ENCODE measurements at places on chromosomes 11 and 22. TPM values are rescaled to one million over a fixed set of nuclear protein-coding genes. Genes with fewer than 3 reads are reported as not detected.

OR4D6 gene
- total RNA-seq: not detected

DNA sequence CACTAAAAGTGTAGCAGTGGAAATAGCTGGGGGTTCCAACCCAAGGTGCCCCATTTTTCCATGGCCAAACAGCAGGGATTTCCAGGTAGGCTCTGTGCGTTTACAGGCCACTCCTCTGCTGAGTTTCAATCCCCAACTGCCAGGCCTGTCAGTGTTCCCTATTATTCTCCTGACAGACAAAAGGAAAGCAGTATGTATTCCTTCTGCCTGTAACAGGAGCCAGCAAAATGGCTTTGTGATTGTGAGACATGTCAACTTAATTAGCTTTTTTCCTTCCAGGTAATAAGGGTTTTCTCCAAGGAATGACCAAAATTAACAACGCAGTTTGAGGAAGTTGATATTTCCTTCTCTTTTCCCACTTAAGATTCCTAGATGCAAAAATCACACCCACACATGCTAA, 277.1 kb upstream of the MPPED2 start:
- DNase-seq: no peak

GRCh38 chr11:134460881-134461280, 48.8 kb upstream of the B3GAT1 start:
- no peak for DNase-seq

DNA sequence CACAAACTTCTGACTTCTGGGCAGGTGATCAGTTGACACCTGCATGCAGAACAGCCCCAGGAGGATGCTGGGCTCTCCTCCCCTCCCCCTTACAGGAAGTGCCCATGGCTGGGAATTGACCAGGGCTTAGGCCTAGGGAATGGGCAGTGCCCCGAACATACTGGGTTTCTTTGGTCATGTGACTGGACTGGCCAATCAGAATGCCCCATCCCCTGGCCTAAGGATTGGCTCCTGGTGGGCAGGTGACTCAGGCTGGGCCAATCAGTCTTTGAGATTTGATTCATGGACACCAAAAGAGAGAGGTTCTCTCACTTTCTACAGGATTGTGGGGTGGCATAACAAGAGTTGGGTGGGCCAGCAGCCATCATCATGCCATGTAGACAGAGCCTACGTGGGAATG, 37.1 kb downstream of the MCM5 start:
- DNase-seq: no peak

GRCh38 chr11:19786644-19787043, 74.0 kb downstream of the NAV2 start:
- DNase-seq: no peak

GRCh38 chr11:119858288-119858687, 129.3 kb upstream of the NECTIN1 start:
- DNase-seq: no peak

DNA sequence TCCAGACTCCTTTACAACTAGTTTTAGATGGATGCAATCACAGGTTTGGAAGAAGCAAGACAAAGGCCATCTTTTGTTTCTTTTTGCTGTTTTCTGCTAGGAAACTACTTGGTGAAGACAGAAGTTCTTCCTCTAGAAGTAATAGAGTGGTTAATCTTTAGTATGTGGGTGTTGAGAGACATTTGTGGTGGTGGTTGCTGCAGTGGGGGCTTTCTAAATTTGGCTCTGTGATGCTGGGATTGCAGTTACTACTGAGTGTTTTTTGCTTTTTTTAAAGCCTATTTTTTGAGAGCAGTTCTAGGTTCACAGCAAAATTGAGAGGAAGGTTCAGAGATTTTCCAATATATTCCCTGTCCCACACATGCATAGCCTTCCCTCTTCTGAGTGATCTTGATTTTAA, 120.0 kb downstream of the AASDHPPT start:
- no peak for DNase-seq

DNA sequence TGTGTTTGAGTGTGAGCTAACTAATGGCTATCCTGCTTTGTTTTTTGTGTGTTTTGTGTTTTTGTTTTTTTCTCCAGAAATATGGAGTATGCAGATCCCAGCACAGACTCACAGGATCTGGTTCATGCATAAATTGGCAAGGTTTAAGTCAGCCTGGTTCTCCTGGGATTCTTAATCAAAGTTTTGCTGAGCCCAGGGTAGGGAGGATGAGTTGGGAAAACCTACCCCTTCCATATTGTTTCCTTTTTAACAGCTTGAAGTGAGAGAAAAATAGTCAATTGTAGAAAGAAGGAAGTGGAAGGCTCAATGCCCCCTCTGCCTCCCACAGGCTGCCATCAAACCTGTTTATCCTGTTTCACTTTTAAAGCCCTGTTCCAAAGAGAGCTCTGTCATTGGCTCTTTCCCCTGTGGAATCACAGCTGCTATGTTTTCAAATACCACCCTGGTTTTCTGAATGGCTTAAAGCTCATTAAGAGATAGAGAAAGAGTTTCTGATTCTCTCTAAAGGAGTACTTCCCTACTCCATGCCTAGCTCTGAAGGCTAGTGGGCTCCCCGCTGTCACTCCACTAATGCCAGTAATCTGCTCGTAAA, 23.4 kb upstream of the CADM1 start:
- DNase-seq: no peak

DNA sequence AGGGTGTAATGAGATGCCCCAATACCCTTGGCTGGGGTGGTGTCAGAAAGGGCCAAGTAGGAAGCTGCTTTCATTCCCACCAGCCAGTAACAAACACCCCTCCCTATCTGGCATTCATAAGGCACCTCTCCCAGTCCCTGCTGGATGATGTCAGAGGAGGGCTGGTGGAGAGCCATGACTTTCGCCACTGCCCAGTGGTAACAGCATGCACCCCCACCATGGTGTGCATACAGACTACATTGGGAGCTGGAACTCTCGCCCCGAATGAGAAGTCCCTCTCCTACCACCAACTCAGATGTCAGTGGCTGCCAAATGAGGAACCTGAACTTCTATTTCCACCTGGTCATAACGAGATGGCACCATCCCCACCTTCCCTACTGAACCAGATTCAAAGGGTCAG, 73.3 kb downstream of the SGSM3 start:
- DNase-seq: no peak

DNA sequence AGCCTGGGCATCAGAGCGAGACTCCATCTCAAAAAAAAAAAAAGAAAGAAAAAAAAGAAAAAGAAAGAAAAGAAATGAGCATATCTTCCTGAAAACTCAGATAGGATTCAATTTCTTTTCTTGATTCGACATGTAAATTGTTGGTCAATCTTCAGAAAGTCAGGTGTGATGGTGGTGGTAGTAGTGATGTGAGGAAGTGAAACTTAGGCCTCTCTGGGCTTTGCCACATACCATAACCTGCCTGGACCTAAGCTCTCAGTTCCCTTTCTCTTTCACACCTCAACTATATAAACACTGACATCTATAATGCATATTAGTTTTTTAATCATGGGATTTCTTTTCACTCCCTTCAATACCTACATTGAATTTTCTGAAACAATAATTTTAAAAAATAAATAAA, 98.0 kb upstream of the TBCEL start:
- no peak for DNase-seq

DNA sequence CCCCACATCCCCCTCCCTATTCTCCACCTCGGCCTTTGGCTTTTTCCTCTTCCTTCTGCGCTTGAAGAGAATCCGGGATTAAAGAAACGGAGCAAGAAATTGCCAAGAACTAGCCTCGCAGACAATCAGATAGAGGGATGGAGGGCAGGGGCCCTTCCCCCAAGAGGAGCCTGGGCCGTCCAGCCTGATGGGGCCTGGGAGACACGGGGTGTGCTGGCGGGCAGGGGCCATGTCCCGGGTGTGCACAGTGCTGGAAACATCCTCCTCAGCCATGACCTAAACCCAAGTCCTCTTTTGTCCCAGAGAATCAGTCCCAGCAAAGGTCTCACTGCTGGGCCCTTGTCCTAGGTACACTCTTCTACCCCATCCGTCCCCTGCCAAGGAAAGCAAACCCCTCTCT, 47.7 kb upstream of the LMO1 start:
- DNase-seq: no peak

DNA sequence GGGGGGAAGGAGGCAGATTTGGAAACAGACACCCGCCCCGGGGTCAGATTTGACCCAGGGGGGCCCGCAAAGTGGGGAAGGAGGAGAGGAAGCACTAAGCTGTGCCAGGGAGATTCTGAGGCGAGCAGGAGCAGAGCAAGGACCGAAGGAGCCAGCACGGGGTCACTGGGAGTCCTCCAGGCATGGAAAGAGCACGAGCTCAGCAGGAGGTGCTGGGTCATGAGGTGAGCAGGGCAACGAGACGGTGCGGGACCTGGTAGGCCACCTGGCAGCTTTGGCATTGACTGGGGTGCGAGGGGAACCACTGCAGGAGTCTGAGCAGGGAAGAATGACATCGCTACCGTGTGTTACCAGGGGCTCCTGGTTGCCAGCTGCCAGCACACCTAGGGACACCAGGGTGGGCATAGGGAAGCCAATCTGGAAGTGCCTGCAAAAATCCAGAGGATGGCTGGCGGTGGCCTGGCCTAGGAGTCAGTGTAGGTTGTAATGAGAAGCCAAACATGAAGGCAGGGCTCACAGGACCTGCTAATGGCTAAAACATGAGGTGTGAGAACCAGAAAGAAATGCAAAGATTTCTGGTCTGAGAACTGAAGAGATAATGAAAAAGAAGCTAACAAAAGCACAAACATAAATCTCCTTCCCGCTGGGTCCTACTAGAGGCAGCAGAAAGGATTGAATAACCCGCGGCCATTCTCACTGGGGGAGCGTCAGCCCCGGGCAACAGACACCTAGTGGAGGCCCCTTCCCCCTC, 63.5 kb downstream of the MICAL3 start:
- no peak for DNase-seq

GRCh38 chr11:84871116-84871515, 756.0 kb downstream of the DLG2 start:
- no peak for DNase-seq

GRCh38 chr11:68859123-68859522, 17.4 kb upstream of the CPT1A start:
- DNase-seq: no peak

GPHA2 gene
- total RNA-seq: not detected

DNA sequence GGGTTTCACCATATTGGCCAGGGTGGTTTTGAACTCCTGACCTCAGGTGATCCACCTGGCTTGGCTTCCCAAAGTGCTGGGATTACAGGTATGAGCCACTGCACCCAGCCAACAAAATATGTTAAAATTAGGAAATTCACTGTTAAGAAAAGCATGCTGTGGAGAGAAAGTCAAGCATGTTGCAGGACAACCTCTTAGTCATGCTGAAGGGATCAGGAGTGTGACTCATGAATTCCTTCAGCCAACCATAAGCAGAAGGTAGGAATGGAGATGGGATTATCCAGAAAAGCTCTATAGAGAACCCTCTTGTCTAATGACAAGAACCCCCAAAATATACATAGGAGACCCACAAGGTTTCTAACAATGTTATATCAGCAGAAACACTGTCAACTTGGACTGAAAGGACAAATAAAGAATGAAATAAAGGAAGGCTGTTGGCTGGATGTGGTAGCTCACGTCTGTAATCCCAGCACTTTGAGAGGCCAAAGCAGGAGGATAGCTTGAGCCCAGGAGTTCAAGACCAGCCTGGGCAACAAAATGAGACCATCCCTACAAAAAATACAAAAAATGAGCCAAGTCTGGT, 16.0 kb downstream of the MRTFA start:
- no peak for DNase-seq

DNA sequence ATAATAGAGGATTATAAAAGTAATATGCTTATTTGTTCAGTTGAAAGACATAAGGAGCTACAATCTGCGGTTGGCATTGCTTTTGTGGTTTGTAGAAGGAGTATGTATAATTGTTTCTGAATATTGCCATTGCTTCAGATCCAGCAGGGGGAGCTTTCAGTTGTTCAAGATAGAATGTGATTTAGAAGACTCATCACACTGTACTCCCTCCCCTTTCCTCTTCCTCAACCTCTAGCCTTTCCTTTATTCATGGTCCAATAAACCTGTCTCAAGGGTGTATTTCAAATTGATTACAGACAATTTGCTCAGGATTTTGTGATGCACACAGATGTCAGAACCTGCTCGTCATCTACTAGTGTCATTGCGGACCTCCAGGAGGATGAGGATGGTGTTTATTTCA, 9.8 kb downstream of the PRMT3 start:
- DNase-seq: peak; percentile 34

GRCh38 chr11:123797114-123797513, 9.0 kb downstream of the OR6M1 start:
- DNase-seq: no peak

GRCh38 chr11:70303070-70303469, 32.6 kb downstream of the PPFIA1 start:
- DNase-seq: no peak

DNA sequence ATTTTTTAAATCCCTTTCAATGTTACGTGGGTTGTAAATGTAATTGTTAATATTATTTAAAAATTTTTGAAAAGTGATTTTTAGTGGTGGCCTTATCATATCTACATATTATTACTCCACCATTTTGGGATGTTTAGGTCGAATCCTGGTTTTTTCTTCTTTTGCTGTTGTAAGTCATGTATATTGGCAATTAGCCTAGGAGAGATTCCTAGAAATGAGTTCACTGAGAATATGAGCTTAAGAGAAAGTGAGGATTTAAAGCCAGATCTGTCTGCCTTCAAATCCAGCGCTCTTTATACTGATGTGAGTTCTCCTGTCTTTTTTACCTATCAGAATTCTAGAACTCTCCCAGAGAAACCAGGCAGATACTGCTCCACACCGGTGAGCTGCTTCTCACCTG, 56.1 kb downstream of the PTPRJ start:
- no peak for DNase-seq

DNA sequence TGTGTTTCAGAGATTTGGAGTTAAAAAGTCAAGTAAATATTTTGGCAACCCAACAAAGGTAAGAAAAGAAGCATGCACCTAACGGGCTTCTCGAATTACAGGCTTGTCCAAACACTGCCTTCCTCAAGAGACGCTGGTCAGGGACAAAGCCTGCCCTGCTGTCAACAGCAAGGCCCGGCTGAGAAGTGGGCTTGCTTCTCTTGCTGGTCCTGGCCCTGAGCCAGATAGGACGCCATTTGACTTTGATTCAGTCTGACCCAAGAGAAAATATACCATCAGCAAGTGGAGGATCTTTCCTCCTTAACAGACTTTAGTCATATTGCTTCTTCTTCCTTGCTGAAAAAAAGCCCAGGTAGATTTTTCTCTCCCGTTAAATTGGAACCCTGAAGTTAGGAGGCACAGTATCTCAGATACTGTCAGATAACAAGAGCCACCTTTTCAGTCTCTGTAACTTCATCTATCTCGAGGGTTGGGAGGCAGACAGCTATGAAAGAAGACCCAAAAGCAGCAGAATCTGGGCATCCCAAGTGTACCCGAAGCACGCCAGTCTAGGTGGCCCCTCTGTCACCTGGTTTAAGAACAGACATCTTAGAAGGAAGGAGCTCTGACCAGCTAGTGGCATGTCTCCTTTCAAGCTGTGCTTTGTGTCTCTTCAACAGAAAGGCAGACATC, 57.5 kb downstream of the C22orf31 start:
- no peak for DNase-seq

- DNase-seq: no peak
Measured at GRCh38 chr11:12007230-12007593, 1.2 kb downstream of the DKK3 start.

DNA sequence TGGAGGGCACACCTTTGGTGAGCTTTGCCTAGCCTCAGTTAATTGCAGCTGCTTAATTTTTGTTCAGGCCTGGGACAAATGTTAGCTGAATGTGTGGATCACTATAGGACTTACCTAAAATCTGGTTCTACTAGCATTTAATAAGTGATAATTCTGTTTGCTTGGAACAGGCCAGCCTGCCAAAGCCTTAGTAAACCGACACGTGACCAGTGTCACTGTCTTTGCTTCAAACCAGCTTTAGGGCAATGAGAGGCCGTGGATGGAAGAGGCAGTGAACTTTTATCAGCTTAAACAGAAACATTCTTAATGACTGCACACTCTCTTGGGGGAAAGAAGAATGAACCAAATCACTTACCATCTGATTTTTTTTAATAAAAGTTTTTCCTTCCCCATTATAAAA, 10.8 kb downstream of the PARVA start:
- no peak for DNase-seq

Measured in activated CD4-positive, alpha-beta memory T cell treated with anti-CD3 and anti-CD28 coated beads, Interleukin-2, amount 10 ng/mL, durations not matched to agents 7 days and 5 days (primary cell).